ENCODE measurements at places on chromosomes 3 and 15.

GRCh38 chr3:43194490-43195114 is 88.7 kb upstream of the POMGNT2 start:
- DNase-seq = peak; percentile 13

DNA sequence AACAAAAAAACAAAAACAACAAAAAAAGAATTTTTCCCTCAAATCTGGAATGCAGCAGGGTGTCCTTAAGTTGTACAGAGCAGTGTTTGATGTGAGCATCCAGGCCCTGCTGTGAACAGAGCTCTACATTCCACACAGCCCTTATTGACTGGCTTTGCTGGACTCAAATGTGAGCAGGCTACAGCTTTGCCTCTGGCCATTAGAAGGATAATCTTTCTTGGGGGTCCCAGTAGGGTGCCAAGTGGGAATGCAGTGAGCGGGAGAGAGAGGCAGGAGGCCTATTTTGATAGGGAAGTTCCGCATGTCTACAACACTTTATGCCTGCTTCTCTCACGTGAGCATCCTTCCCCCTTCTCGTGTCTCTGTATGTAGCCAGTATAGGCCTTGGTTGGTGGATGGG is 34.4 kb upstream of the TPRG1 start:
- no peak for DNase-seq

DNA sequence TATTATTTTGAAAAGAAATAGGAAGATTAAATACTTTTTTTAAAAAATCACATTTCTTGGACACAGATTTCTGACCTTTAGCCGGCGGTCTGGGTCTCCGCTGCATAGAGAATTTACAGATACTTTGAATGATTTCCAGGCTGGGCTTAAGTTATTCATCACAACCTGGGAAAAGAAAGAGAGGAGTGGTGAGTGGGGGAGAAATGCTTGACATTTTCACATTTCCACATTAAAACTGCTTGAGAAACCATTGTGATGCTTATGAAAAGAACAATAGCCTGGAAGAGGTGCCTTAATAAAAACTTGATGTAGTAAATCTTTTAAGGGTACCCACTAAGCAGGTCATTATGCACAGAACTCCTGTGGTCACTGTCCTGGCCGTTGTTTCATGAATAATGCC is 166.8 kb upstream of the MRPL3 start:
- no peak for DNase-seq

DNA sequence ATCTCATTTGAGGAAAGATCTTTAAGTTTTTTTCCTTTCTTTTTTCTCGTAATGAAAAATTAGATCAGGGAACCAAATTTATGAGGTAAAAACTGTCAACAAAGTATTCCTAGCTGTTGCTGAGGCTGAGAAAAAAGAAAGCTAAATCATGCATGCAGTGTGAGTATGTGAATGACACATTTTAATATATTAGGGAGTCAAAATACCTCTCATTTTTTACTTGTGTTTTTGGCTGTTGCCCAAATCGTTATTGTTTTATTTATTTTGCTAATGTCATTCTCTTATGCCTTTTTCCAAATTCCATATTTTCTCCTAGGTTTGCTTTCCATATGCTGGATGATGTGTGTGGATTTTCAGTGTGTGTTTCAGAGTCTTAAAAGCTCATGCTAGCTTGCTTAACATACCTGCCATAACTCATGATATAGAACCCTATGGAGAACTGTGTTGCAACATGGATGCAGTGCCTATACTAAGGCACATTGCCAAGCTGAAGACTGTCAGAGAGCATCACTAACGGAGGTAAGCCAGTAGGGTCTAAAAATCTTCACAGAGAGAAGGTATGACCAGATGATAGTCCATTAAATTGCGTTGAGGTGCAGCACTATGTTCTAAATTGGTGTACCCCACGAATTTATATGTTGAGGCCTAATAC is 629.5 kb upstream of the KCNMB2 start:
- no peak for DNase-seq

GRCh38 chr3:72673011-72673771 is 175.1 kb downstream of the SHQ1 start:
- DNase-seq = no peak

DNA sequence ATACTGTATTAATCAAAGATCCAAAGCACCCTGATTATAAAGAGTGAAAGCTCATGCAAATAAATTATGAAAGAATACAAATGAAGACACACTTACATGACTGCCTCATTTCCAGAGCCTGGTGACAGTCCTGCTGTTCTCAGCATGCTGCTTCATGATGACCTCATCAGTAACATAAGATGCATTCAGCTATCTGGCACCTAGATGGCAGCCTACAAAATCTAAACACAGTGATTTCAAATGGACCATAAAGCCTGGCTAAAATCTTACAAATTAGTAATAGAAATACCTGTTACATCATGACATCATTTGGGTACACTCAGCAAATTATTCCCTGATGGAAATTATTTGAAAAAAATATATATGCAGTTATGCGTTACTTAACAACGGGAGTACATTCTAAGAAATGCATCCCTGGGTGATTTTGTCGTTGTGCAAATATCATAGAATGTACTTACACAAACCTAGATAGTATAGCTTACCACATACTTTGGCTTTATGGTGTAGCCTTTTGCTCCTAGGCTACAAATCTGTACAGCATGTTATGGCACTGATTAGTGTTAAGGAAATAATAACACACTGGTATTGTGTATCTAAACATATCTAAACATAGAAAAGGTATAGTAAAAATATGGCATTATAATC is 207.2 kb downstream of the EPHA3 start:
- DNase-seq = no peak

GRCh38 chr15:34064438-34064837 is 25.4 kb upstream of the AVEN start:
- no peak for DNase-seq

- DNase-seq = no peak
Measured at GRCh38 chr3:152183473-152183872, 85.3 kb upstream of the MBNL1 start.

GRCh38 chr15:83185561-83185960 is 22.1 kb downstream of the HDGFL3 start:
- DNase-seq = no peak

- DNase-seq = no peak
Measured at GRCh38 chr3:42655980-42656679, 2.6 kb downstream of the ZBTB47 start.

DNA sequence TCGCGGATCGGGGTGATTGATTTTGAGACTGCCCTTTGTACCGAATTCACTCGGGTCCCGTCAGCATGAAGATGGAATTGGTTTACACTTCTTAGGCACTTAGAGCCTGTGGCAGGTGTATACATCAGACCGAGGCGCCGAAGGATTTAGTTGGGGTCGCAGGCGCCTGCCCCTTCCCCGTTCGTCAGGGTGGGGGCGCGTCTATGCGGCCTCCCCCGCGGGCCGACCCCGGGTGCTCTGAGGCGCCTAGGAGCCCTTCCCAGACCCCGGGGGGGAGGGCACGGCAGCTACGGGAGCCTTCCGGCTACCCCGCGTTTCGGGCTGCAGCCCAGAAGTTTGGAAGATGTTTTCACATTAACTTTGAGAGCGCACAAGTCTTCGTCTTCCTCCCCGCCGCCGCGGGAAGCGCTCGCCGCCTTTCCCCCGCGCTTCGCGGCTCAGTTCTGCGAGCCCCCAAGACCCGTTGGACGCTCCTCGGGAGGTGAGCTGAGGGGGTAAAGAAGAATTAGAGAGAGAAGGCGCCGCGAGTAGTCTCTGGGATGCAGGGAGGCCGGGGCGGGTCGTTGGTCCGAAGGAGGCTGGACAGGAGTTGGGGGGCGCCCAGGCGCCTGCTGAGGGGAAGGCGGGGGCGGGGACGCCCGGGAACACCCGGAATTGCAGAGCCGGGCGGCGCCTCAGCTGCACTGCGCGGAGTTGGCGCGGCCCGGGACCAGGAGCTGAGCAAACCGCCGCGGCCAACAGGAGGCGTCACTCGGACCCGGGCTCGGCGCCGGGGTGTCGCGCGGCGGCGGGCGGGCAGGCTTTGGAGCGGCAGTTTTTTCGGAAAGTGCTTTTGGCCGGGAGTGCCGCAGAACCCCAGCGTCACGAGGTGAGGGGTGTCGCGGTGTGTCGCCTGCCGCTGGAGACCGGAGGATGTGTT is 780 bp downstream of the TIPARP start:
- no peak for DNase-seq

DNA sequence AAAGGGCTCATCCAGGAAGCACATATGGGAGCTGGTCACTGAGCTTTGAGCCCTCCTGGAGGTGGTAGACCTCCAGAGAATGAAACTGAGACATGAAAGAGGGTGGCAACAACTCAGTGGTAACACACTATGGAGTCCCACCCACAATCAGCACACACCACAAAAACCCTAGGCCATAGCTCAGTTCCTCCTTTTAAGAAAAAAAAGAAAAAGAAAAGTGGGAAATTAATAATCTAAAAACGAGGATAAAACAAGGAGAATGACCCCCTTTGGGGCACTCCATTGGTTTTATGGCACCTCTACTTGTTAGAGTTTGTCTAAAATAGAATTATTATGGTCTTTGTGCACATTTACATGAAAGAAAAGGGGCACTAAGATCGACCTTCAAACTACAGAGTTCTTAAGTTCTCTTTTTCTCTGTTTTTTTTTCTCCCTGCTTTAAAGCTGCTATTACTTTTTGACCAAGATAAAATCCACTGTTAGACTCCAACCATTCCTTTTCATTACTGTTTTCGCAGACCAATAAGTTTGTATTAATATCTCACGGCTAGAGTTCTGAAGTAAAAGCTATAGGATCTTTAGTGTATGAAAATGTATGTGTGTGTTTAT is 40.2 kb upstream of the ZBTB20 start:
- no peak for DNase-seq

DNA sequence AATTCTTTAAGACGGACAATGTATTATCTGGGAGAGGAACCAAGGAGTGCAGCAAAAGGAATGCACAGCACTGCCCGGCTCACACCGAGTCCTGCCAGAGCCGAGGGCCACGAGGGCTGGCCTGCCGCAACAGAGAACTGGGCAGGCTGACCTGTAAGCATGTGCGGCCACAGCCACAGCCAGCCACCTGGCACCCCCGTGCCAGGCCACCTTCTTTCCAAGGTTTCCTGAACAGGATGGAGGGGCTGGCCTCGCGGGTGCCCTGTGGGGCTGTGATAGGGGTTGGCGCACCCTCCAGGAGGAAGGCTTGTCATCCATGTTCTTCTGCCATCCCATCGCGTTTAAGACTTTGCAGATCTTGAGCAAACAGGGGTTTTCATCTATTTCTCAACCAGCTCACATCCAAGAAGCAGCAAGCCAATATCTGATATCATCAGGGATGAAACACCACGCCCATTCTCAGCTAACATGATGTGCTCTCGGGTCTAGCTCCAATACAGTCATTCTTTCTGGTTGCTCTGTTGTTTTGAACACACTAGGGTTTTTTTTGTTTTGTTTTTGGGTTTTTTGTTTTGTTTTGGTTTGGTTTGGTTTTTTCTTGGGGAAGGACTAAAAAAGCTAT is 10.2 kb downstream of the CA12 start:
- DNase-seq = no peak

GRCh38 chr3:183185696-183186095 is 23.2 kb upstream of the LAMP3 start:
- DNase-seq = no peak

DNA sequence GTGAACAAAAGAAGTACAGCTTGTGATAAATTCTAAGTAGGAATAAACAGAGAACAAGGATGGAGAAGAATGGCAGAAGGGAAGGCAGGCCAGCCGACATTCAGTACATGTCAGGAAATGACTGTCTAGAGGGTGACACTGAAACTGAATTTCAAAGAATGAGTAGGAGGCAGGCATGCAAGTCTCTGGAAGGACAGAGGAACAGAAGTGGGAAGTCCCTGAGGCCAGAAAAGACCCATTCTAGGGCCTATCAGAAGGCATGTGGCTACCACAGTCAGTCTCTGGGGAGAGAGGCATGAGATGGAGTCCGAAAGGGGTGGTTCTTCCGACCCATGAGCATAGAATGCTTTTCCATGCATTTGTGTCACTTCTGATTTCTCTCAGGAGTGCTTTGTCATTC is 243.5 kb upstream of the UBE2E2 start:
- DNase-seq = no peak

- peak; percentile 28 for DNase-seq
Measured at GRCh38 chr3:48400824-48401433, 28.9 kb downstream of the FBXW12 start.

DNA sequence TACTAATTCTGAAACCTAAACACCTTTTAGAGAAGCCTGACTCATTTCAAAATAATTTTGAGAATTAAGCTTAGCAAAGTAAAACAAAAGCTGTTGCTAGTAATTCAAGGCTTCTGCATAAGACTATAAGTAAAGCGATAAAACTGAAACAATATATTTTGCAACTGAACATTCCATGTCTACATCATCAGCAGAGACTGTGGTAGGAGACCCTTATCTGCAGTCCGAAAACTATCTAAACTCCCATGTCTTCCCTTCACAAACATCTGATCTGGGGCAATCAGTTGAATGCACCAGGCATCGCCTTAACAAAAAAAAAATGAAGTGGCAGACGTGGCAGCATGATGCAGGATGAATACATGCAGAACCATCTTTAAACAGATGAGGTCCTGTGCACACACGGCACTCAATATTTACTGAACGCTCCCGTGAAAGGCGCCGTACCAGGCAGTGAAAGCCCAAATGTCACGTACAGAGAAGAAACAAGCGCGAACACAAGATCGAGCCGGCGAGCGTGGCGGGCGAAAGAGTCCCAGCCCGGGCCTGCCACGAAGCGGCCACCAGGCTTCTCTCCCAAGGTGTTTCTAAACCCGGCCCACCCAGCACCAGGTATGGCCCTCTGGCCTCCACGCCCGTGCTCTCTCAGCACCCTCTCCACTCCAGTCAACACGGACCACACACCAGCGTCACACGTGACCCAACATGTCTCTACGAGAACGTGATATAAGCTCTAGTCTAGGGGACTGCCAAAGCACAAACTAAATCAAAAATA is 63.0 kb downstream of the CHSY1 start:
- DNase-seq = no peak

- no peak for DNase-seq
Measured at GRCh38 chr15:101124731-101125451, 127.0 kb downstream of the CHSY1 start.

- DNase-seq = no peak
Measured at GRCh38 chr3:103992469-103992868, 1374.2 kb upstream of the ALCAM start.

- no peak for DNase-seq
Measured at GRCh38 chr3:60126511-60127304, 1076.9 kb upstream of the CFAP20DC start.

GRCh38 chr3:123352134-123352554 is 96.7 kb downstream of the ADCY5 start:
- no peak for DNase-seq

GRCh38 chr3:15055019-15055557 is 10.0 kb downstream of the MRPS25 start:
- no peak for DNase-seq

- no peak for DNase-seq
Measured at GRCh38 chr15:61080221-61081026, 148.7 kb downstream of the RORA start.

DNA sequence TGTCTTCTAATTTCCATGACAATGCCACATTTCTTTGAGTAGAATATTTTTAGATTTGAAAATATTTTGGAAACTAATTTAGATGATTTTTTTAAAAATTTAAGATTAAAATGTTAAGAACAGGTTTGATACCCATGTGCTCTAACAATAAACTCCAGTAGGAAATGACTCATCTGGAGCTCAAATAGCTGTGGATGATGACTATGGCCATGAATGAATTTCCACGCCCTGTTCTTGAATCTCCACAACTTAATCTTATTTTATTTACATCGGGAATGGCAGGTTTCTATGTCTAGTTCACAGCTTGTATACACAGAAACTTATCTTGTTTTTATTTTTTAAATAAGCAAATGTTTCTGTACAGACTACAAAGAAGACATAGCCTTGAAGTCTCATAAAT is 726.8 kb downstream of the NAALADL2 start:
- DNase-seq = no peak

- DNase-seq = no peak
Measured at GRCh38 chr3:60000311-60001105, 950.7 kb upstream of the CFAP20DC start.

Measured in stimulated activated CD4-positive, alpha-beta T cell treated with anti-CD3 and anti-CD28 coated beads, Interleukin-1b, Interleukin-23, amount 100 ng/mL, for 1 hour (primary cell).